Activated CD4-positive, CD25-positive, alpha-beta regulatory T cell (primary cell): ENCODE measurements at places on chromosomes 7 and 10.

- DNase-seq: no peak
Observed at GRCh38 chr10:101778781-101779543, 3.0 kb upstream of the FGF8 start.

DNA sequence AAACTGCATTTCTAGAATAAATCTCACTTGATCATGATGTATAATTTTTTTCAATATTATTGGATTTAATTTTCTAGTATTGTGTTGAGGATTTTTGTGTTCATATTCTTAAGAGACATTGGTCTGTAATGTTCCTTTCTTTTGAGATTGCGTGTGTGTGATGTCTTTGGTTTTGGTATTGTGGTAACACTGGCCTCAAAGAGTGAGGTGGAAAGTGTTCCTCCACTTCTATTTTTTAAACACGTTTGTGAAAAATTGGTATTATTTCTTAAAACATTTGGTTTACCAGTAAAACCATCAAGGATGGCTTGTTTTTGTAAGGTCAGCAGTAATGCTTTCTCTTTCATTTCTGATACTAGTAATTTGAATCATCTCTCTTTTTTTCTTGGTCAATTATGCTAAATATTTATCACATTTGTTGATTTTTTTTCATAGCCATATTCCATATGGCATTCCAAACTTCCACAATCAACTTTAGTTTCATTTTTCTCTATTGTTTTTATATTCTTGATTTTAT is 290.2 kb upstream of the CDC14C start:
- no peak for DNase-seq

DNA sequence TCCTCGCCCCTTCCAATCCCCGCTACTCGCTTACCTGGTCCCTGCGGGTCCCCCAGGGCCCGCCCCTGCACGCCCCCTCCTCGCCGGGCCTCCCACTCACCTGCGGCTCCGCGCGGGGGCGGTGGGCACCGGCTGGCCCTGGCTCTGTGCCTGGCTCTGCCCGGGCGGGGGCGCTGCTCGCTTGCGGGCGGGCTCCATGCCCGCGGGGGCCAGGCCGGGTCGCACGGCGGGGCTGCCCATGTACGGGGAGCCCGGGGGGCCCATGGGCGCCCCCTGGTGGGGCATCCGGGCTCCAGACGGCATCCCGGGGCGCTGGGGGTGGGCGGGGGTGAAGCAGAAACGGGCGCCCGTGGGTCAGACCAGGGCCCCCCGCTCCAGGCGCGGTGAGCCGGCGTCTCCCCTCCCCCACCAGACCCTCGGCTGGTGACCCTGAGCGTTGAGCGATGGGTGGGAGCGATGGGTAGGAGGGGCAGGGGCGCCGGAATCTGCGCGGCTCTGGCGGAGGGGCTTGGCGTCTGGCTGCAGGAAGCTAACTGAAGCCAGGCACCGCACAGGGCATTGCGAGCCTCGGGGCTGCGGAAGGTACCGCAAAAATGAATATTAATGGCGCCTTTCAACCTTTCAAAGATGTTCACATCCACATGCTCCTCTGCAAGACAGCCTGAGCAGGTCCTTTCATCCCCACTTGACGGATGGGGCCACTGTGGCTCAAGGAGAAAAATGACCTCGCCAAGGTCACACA is 3.0 kb downstream of the SMARCD3 start:
- no peak for DNase-seq

- no peak for DNase-seq
Observed at GRCh38 chr10:7199152-7199760, 211.6 kb downstream of the SFMBT2 start.

DNA sequence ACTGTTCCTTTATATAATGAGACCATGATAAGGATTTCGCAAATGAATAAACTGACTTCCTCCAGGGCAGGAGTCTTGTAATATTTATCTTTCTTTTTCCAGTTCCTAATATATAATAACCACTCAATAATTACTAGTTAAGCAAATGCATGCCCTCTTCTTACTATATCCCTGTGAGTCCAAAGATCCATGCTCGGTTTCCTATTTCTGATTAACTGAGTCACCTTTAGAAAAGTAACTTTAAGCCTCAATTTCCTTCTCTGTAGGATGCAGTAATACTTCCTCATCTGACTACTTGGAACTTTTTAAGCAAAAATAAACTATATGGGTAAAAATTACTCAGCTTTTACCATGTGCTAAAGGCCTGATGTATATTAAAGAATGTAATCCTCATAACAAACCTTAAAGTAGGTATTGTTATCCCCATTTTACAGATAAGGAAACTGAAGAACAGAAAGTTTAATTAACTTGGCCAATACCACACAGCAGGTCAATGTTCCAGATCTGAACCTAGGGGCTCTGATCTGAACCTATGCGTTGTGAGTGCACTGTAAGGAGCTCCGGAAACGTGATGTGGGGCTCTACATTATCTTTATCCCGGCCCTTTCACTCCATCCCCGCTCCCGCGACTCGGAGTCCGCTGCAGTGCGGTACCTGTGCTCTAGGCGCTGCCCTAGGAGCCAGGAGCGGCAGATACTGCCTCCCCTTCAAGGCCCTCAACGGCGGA is 458 bp downstream of the COX15 start:
- DNase-seq: no peak

- DNase-seq: no peak
Observed at GRCh38 chr10:60280475-60280874, 109.2 kb downstream of the ANK3 start.

DNA sequence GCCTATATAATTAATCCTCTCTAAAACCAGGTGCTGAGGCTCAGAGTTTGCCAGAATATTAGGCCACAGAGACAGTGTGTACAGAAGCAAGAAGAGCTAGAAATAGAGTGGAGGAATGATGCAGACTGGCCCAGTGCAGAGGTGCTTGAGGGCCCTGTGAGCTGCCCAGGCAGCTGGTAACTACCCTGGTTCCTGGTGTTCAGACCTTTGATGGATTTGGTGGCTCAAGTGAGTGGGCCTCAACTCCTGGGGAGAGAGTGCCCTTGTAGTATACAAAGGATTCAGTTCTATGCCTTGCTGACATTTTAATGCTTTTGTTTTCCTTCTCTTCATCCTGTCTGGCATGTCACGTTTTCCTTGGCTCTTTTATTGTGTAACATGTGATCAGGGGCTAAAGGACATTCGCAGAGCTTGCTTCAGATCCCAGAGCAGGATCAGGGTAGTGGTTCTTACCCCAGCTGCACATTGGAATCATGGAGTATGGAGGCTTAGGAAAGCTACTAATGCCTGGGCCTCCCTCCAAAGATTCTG is 20.0 kb downstream of the LRRC4 start:
- no peak for DNase-seq

DNA sequence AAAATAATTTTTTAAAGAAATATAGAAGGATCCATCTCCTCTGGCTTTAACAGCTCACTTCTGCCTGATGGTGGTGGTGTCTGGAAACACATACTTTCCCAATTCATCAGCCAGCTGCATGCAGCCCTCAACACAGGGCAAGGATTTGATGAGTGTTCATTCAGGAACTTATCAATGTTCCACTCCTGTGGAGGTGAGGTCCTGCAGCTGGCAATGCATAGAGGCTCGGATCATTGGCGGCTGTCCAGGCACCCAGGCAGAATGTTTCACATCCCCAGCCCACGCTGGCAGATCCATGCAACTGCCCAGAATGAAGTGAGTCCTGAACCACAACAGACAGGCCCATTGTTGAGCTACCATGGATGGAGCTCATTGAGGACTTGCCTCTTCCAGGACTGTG is 55.2 kb upstream of the KCNMA1 start:
- DNase-seq: no peak

DNA sequence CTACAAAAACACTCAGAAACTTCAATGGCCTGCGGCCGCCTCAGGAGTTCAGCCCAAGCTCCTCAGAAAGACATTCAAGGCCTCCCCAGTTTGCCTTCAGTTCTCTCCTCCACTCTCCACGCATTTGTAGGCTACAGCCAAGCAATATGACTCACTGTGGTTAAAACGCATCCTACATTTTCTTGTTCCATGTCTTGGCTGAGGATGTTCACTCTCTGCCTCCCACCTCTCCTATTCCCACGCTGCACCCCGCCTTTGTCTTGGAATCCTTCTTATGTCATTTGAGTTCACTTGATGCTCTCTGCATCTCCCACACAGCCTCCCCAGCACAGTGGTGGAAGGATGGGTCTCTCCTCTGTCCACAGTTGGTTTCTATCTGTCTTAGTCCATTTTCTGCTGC is 184.8 kb downstream of the NPSR1 start:
- no peak for DNase-seq

GRCh38 chr7:87886875-87887274 is 10.6 kb downstream of the DBF4 start:
- no peak for DNase-seq

- DNase-seq: no peak
Observed at GRCh38 chr10:62738916-62739315, 65.6 kb upstream of the ADO start.

GRCh38 chr7:138478499-138478908 is 18.4 kb downstream of the TRIM24 start:
- DNase-seq: no peak

DNA sequence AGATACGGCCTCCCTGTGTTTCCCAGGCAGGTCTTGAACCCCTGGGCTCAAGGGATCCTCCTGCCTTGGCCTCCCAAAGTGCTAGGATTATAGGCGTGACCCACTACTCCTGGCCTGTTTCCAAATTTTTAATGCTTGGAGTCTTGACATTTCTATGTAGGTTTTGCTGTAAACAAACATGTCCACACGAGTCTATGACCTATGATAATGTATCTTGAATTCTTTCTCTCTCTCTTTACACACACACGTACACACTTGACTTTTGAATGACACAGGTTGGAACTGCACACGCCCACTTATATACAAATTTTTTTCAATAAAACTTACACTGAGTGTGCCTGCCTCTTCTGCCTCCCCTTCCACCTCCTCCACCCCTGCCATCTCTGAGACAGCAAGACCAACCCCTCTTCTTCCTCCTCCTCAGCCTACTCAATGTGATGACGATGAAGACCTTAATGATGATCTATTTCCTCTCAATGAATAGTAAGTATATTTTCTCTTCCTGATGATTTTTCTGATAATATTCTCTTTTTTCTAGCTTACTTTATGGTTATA is 44.1 kb upstream of the LAMB1 start:
- DNase-seq: no peak

DNA sequence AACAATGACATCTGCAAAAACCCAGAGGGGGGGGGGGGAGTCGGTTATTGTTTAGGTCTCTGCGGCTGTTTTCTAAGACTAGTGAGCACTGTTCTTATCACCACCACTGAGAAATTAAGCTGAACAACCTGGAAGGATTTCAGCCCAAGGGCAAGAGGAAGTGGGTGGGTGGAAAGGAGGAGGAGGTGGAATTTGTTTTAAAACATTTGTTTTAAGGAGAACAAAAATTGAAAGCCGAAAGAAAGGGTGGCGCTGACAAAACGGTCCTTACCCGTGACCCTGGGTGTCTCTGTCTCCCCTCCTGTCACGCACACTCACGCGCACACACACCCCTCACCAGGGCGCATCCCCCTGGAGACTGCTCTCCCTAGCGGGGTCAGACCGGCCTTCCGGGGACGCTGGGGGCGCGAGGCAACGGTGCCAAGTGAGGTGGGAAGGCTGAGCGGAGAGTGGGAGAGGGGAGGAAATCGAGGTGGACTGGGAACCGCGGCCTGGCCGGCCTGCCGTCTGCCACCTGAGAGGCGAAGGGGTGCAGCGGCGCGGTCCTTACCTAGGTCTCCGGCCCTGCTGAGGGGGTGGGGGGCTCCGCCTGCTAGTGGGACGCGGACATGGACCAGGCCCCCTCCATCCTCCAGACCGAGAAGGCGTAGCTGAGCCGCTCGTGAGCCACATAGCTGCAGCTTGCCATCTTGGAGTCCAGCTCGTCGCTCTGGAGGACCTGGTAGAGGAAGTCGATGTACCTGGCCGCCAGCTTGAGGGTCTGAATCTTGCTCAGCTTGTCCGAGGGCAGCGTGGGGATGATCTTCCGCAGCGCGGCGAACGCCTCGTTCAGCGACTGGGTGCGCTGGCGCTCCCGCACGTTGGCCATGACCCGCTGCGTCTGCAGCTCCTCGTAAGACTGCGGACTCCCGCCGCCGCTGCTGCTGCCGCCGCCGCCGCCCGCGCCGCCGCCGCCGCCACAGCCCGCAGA is 1.0 kb downstream of the TWIST1 start:
- no peak for DNase-seq

DNA sequence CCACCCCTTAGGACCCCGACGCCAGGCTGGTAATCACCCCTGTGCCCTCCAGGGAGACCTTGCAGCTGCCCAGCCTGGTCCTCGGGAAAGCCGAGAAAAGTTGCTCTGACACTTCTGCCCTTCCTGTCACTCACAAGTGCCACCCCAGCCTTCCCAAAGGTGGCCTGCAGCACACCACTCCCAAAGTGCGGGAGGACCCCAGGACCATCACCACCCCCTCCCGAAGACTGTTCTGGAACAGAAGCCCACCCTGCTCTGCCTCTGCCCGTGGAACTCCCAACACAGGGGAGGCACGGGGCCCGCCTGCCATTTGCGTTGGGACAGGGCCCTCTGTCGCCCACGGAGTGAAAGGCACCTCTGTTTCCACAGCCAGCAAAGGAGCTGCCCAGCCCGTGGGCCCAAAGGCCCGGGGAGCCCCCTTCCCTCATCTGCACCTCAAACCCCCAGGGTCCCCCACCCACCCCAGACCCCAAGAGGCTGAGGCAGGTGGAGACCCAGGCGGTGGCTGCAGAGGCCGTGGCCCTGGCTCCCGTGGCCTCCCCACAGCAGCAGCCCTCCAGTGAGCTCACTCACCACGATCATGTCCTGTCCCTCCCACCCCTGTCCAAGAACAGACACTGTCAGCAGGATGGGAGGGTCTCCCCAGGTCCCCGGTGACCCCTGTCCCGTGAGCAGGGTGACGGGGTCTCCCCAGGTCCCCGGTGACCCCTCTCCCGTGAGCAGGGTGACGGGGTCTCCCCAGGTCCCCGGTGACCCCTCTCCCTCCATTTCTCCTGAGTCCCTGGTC is 47.8 kb upstream of the PPP2R2D start:
- no peak for DNase-seq

DNA sequence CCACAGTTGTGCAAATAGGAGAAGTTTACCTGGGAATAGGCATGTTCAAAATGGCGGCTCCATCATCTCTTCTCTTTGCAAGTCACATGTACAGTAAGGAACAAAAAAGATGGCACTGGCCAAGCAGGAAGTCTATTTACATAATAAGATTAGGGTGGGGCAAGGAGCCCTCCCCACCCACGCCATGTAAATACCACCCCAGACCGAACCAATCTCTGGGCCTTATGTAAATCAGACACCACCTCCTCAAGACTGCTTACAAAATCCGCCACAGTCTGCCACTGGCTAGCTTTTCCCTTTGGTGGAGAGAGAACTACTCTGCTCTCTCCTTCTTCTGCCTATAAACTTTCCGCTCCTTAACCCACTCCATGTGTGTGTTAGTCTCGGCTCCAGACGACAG is 1496.3 kb downstream of the REEP3 start:
- no peak for DNase-seq

DNA sequence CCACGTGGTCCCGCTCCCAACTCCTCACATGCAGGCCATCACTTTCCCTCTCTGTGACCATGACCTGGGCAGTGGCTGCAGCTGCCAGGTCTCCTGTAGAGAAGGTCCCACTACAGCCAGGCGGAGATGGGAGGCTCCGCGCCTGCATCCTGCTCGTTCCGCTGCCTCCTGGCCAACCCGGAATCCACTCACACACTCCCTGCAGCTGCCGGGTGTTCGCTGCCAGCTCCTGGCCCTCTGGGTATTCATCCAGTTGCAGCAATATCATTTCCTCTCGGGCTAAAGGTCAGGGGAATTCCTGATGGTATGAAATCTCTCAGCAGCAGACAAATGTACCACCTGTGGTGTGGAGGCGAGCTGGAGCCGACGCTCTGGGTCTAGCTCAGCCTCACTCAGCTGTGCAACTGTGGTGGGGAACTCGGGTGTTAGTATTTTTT is 65.7 kb downstream of the TLL2 start:
- no peak for DNase-seq

GRCh38 chr7:158606129-158606528 is 18.5 kb upstream of the PTPRN2 start:
- DNase-seq: no peak
